Hematopoietic multipotent progenitor cell (in vitro differentiated cells): ENCODE measurements at places on chromosomes 11 and 22. TPM values are rescaled to one million over a fixed set of nuclear protein-coding genes. Genes with fewer than 3 reads are reported as not detected.

Gene TM7SF2
- 46.6 TPM for total RNA-seq

Gene KCTD14
- 0.27 TPM for total RNA-seq

Gene C11orf16
- total RNA-seq: not detected

Gene SLC5A1
- total RNA-seq: not detected

Gene OR51B2
- 0.27 TPM for total RNA-seq

Gene PAX6
- not detected for total RNA-seq

Gene OR9I1
- total RNA-seq: not detected

Gene OR52I2
- not detected for total RNA-seq

Gene SCGB1A1
- not detected for total RNA-seq

Gene USP2
- 0.54 TPM for total RNA-seq

Gene FAR1
- total RNA-seq: 23.2 TPM

Gene KLHDC7B
- 1.6 TPM for total RNA-seq

Gene SOX6
- 0.27 TPM for total RNA-seq

- DNase-seq: no peak
Measured at GRCh38 chr11:80816454-80816847, 1375.6 kb upstream of the TENM4 start.

DNA sequence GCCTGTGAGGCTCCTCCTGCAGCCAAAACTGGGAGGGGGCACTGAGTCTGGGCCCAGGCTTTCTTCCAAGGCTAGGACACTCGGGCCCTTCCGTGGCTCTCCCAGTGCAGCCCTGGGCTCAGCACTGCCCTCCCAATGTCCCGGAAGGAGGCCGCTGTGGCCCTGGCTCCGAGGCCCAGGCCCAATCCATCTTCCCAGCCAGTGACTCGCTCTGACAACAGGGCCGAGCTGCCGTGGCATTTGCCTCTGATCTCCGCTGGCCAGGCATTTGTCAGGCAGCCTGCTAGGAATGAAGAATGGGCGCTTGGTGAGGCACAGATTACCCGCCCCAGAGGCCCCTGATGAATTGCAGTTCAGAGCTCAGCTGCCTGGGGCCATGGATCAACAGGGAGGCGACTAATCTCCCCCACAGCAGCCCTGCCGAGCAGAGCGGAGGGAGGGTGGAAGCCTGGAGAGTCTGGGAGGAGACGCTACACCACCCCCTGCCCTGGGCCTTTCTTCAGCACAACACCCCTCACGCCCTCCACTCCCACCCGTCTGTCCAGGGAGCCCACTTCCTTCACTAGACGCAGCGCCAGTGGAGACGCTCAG, 8.3 kb downstream of the FXYD2 start:
- no peak for DNase-seq

DNA sequence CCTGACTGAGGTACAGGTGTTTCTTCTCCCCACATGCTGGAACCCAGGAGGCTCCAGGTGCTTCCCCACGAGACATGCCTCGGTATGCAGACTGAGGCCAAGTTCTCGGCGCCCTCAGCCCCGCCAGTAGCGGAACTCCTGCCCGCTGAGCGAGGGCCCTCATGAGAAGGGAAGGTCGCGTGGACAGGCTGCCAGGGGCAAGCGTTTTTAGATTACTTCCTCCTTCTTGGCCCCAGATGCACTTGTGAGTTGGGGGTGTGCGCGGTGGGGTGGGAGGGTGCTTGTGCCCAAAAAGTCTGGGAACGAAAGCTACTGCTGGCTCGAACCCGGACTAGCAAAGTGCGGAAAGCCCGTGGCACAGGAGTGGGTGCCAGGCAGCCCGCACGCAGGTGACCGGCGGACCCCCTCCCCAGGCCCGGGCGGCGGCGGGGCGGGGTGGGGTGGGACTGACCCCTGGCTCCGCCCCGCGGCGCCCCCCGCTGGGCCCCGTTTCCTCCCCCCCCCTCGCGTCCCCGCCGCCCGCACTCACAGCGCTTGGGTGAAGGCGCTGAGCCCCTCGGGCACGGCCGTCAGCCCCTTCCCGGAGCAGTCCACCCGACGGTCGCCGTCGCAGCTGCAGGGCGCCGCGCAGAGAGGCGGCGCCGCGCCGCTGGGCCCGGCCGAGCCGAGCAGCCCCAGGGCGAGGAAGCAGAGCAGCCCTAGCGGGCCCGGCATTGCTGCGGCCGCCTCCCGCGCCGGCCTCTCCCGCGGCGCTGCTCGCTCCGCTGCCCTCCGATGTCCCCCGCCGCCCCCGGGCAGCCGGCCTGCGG, 797 bp downstream of the LGR4 start:
- DNase-seq: no peak

DNA sequence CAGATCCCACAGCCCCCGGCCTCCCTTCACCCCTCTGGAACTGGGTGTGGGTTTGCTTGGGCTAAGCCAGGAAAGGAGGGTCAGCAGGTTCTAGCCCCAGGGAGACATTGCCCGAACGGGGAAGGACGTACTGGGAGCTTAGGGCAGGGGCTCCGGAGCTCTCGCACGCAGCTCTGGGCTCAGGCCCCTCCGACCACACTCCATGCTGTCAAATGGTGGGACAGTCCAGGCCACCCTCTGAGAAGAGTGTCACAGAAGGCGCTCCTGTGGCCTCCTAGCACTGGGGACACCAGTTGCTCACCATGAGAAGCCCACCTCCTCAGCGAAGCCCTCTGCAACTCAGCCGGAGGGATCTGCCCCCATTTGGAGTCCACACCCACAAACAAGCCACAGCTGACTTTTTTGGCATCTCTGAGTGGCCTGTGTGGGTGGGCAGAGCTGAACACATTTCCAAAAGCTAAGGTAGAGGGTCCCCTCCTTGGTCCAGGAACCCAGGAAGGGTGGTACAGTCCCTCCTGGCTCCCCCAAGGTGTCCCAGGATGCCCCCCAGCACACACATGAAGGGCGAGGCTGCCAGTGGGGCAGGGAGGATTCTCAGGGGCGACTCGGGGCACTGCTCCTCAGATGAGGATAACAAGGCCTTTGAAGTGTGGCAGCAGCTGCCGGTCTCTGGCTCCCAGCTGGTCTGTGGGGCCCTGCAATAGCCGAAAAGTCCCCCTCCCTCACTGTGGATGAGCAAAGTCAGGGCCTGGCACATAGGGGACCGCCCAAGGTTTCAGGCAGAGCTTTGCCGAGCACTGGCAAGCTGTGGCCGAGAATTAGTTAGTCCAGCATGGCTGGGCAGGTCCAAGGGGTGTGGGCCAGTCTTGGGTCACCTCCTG, 13.0 kb upstream of the TEF start:
- no peak for DNase-seq

DNA sequence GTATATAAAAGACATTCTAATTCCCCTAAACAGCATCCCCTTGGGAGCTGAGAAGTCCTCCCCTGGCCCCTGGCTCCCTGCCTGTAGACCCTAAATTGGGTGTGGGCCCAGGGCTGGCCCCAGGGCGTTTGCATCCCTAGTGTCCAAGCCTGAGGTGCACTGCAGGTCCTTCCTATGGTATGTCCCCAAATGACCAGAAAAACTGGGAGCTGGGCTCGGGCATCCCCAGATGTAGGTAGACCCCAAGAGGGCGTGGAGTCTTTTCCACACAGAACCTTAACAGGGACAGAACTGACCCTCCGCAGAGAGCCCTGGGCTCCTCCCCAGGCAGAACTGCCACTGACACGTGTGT, 782 bp upstream of the OSBPL5 start:
- no peak for DNase-seq

- DNase-seq: no peak
Measured at GRCh38 chr11:12642040-12642439, 32.2 kb upstream of the TEAD1 start.

GRCh38 chr11:132486060-132486459, 1046.2 kb downstream of the OPCML start:
- DNase-seq: no peak

- no peak for DNase-seq
Measured at GRCh38 chr11:30358536-30358935, 35.6 kb downstream of the ARL14EP start.

DNA sequence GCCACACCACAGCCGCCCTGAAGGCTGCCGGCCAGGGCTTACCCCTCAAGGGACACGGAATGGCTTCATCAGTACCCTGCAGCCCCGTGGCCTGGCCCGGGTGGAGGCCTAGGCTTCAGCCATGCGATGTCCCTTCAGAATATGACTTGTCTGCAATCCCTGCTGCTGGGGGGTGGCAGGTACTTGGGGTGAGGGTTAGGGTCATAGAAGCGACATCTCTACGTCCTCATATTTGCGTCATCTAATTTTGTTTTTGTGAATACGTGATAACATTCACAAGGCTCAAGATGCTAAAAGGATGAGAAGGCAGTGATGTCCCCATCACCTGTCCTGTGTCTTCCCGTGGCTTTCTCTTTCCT, 6.4 kb downstream of the CCND1 start:
- no peak for DNase-seq

GRCh38 chr11:13927481-13927880, 35.0 kb upstream of the SPON1 start:
- DNase-seq: no peak

GRCh38 chr22:50316114-50317065, 8.9 kb upstream of the PLXNB2 start:
- no peak for DNase-seq

GRCh38 chr11:116093481-116094270, 589.5 kb upstream of the CADM1 start:
- no peak for DNase-seq

GRCh38 chr11:12808519-12808918, 134.3 kb downstream of the TEAD1 start:
- DNase-seq: no peak

GRCh38 chr11:35714882-35715627, 52.5 kb downstream of the TRIM44 start:
- no peak for DNase-seq

GRCh38 chr22:49995041-49995360, 17.6 kb downstream of the IL17REL start:
- no peak for DNase-seq

- no peak for DNase-seq
Measured at GRCh38 chr22:16831257-16831656, 6.0 kb upstream of the XKR3 start.

DNA sequence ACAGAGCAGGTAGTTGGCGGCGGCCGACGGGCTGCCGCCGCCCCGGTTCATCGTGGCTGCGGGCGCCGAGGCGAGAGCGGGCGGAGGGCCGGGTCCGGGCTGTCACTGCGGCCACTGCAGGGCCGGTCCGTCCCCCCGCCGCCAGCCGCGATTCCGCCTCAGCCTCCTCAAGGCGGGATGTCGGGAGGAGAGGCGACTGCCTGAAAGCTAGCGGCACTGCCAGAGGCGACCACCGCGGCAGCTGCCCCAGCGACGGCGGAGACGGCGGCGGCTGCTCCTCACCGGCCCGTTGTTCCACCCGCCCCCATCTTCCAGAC, 234 bp downstream of the SESN3 start:
- no peak for DNase-seq

DNA sequence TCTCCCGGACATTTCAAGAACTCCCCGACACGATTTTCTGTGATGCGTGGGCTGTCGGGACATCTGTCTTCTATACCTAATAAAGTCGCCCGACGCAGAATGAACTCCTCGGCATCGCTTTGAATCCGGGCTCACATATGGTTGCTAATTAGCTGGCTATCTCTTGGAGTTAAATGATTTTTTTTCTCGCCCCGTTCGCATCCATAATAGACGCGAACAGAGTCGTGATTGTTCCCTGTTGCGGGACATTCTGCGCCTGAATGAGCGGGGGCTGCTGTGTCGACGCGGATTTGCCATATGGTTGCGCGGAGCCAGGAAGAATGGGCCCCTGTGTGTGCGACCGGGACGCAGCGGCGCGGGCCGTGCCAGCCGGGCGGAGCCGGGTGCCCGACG, 16.4 kb downstream of the CDKN1C start:
- no peak for DNase-seq

DNA sequence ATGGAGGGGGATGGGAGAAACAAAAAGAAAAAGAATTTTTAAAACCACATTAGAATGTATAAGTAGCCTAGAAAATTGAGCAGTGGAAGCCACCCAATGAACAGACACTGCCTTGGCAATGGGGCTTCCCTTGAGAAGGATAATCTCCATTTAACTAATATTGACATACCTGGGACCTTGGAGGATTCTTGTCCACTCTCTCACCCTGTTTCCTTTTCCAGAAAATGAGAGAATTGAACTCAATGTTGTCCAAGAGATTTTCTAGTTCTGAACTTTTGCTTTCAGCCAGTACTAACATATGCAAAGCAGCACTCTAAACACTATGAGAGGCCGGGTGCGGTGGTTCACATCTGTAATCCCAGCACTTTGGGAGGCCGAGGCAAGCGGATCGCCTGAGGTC, 524 bp downstream of the MS4A8 start:
- DNase-seq: no peak

- no peak for DNase-seq
Measured at GRCh38 chr22:23376256-23376655, 195.9 kb downstream of the BCR start.

GRCh38 chr11:2940921-2941821, 12.0 kb upstream of the PHLDA2 start:
- no peak for DNase-seq

DNA sequence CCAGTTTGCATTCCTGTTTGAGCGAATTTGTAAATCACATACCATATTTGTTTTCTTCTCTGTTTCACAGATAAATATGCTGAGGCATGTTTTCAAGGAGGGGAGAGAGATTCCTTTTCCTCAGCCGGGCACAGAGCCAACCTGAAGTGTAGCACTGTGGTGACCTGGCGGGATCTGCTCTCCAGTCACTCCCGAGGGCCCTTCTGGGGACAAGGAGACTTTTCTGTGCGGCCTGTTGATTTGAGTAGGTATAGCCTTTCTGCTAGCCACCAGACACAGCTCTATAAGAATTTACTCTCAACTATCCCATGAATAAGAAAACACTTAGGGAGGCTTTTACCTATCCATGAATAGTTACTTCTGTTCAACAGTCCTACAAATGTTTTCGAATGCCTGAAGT, 63.5 kb upstream of the FDX1 start:
- no peak for DNase-seq
